NCI-H1436 treated with DMSO at 0.1 percent for 48 hours (cell line): ENCODE measurements at places on chromosomes 3 and 15.

GRCh38 chr3:184177331-184177731 is 2.7 kb downstream of the AP2M1 start:
- no peak for DNase-seq

GRCh38 chr3:7447197-7447769 is 586.4 kb downstream of the GRM7 start:
- DNase-seq, result no peak

DNA sequence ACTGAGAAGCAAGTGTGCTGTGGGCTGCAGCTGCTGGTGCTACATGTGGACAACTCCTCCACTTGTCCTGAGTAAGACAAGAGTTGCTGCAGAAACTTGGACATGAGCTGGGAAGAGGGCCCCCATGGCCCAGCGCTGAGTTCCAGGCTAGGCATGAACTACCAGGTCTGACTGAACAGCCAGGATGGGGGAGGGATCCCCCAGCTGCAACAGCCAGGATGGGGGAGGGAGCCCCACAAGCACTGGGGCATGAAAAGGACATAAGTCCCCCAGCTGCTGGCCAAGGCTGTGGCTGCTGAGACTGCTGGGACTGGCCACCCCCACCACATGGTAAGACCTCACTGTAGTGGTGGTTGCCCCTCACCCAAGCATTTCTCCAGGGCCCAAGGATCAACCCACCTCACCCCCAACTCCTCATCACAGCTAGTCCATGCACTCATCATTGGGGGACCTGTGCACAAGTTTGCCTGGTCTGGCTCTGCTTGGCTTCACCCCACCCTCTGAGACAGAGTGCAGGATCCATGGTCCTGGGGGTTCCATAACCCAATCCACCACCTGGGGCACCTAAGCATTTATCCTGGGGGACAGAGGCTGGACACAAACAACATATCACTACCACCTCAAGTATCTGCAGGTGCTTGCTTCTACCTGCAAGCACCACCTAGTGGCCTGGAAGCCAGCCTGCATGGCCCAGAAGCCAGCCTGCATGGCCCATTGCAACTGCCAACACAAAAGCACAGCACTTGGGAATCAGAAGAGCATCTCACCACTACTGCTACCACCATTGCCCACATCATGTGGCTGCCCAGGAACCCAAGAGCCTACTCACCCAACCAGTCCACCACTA is 84.5 kb upstream of the STT3B start:
- DNase-seq, result no peak

DNA sequence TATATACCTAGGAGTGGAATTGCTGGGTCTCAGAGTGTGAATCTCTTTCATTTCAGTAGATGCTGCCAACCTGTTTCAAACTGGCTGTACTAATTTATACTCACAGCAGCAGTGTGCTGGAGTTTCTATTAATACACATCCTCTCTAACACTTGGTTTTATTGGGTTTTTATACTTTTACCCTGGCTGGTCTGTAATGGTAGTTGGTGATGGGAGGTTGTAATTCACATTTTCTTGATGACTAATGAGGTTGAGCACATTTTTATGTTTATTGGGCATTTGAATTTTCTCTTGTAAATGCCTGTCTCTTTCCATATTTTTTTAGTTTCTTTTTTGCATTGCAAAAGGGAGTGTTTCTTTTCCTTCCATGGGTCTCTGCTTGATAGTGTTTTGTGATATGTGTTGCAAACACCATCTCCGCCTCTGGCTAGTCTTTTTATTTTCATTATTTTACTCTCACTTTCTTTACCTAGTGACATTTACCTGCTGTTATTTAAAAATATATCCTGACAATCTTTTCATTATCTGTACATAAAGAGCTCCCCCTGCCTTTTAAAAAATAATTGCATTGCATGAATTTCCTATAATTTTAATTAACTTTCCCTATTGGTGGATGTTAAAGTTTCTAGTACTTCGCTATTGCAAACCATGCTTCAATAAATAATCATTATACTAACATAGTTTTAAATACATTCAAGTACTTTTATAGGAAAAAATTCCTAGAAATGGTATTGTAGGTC is 49.0 kb upstream of the GCNT3 start:
- DNase-seq, result no peak

DNA sequence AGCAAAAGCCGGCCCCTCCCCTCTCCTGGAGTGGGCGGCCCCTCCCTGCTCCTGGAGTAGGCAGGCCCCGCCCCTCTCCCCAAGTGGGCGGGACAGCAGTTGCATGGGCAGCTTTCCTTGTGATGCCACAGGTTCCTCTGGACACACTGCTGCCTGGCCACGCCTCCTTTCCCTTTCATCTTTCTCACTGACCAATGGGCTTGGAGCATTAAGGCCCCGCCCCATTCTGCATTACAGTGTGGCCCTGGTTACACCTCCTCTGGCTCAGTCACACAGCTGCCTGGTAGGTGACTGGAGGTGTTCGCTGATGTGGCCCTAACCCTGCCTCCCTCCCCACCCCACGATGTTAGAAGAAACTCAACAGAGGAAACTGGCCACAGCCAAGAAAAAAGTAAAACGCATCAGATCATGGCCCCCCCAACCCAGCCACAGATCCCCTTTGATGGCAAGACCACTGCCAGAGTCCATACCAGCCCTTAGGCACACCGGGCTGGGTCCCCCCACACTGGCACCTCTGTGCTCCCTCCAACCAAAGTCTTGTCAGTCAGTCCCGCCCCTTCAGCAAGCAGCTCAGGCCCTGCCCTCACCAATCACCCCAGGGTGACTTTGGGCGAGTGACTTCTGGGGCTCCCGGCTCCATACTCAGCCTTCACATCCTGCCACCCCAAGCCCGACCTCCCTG is 84.3 kb downstream of the ADAMTS7 start:
- no peak for DNase-seq
